Cardiac atrium fibroblast (primary cell): ENCODE measurements at places on chromosomes 11 and 22. TPM values are rescaled to one million over a fixed set of nuclear protein-coding genes. Genes with fewer than 3 reads are reported as not detected.

Gene DDI1
- total RNA-seq: not detected in 2 replicates

Gene POU2AF3
- total RNA-seq: not detected in 2 replicates

Gene OR5B21
- not detected in 2 replicates for total RNA-seq

Gene GAS2L1
- total RNA-seq: 26.2 and 30.3 TPM in 2 replicates

Gene C22orf15
- not detected in 2 replicates for total RNA-seq

Gene CHRNA10
- total RNA-seq: 0.97 TPM in 1 of 2 replicates, not detected in the other

Gene CCDC89
- total RNA-seq: 1.3 and 5.3 TPM in 2 replicates

Gene DRICH1
- not detected in 2 replicates for total RNA-seq

Gene B4GALNT4
- 2.3 and 7.1 TPM in 2 replicates for total RNA-seq

Gene PIWIL4
- 1.4 and 1.5 TPM in 2 replicates for total RNA-seq

Gene GLYAT
- total RNA-seq: not detected in 2 replicates

Gene TEX54
- not detected in 2 replicates for total RNA-seq
